Smooth muscle cell of bladder (primary cell): ENCODE measurements at places on chromosomes 5 and 9. TPM values are rescaled to one million over a fixed set of nuclear protein-coding genes. Genes with fewer than 3 reads are reported as not detected.

ADRA1B gene
- total RNA-seq = 0.14 and 0.18 TPM in 2 replicates

ABO gene
- not detected in 2 replicates for total RNA-seq

SLC2A6 gene
- total RNA-seq = 12.9 and 14.1 TPM in 2 replicates

COL23A1 gene
- under 0.01 TPM in 1 of 2 replicates, not detected in the other for total RNA-seq

ADGRD2 gene
- total RNA-seq = not detected in 2 replicates

IRX1 gene
- total RNA-seq = 0.09 TPM in 1 of 2 replicates, not detected in the other

PCDHGB3 gene
- 5.3 and 5.4 TPM in 2 replicates for total RNA-seq

LURAP1L gene
- total RNA-seq = 71.4 and 73.5 TPM in 2 replicates

HRH2 gene
- total RNA-seq = not detected in 2 replicates

SH3PXD2B gene
- total RNA-seq = 23.0 and 27.2 TPM in 2 replicates

GPX8 gene
- 105 and 131 TPM in 2 replicates for total RNA-seq

SLC45A2 gene
- 0.14 and 0.18 TPM in 2 replicates for total RNA-seq
